ENCODE measurements at places on chromosomes 2 and 18.

DNA sequence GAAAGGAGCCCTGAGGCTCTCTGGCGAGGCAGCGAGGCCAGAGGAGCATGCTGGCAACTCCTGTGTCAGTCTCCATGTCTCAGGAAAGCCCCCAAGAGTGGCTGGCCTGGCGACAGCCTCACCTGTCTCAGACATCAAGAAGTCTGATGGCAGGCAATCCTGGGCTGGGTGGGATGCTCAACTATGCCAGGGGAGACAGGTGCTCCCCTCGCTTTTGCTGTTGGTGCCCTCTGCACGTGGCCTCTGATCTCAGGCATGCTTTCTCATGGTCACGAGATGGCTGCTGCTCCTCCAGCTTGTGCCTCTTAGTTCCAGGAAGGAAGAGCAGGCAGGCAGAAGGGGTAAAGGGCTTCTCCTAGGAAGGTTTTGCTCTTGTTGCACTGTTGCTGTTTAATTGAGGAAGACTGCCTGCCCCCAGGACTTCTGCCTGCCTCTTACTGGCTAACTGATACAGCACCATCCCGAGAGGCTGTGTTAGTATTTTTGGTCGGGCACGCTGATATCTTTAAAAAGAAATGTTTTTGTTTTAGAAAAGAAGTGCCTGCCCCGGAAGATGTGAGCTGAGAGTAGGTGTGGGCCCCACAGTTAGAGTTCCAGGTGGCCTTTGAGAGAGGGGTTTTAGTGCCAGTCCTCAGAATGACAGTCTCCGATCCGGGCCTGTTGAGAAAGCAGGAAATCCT, 344.8 kb upstream of the HS6ST1 start:
- DNase-seq, result no peak

DNA sequence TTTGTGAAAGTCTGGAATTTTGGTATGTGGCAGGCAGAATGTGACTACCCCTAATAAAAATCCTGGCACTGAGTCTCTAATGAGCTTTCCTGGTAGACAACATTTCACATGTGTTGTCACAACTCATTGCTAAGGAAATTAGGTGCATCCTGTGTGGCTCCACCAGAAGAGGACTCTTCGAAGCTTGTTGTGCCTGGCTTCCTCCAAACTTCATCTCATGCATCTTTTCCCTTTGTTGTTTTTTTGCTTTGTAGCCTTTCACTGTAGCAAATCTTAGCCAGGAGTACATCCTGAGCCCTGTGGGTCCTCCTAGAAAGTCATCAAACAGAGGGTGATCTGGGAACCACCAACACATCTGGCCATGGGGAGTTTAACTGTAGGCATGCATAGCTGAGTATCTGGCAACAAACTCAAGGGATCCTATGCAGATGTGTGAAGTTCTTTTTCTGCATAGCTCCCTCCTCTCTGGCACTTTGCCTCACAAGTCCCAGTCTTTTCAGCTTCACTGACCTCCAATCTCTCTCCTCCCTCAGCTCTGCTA, 42.1 kb upstream of the SERTAD2 start:
- DNase-seq, result no peak

DNA sequence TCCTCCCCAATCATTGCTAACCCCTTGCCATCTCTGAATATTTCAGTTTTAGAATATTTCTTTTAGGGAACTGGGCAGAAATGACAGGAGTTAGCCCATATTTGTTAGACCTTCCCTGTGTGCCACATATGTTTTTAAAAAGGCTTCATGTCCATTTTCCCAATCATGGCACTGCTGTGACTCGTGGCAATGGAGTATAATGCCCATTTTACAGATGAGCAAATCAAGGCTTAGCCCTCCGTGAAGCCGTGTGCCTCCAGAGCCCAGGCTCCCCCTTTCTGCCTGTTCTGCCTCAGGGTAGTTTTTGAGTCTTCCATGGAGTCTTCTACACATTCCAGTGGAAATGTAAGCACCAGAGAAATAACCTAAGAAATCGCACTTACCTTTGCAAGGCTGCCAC, 130.1 kb downstream of the KCTD1 start:
- DNase-seq, result no peak

DNA sequence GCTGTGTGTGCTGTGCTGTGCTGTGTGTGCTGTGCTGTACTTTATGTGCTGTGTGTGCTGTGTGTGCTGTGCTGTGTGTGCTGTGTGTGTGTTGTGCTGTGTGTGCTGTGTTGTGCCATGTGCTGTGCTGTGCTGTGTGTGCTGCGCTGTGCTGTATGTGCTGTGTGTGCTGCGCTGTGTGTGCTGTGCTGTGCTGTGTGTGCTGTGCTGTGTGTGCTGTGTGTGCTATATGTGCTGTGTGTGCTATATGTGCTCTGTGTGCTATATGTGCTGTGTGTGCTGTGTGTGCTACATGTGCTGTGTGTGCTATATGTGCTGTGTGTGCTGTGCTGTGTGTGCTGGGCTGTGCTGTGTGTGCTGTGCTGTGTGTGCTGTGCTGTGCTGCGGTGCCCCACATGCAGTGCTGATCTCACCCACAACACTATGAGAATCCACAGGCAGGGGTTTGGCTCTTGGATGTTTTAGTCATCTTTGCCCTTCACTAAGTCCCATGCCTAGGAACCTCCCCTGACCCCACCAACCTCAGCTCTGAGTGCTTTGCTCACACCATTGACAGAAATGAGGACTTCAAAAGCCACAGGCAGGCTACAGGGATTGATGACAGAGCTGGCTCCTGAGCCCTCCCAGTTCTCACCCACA, 30.5 kb upstream of the MAL start:
- DNase-seq, result no peak

DNA sequence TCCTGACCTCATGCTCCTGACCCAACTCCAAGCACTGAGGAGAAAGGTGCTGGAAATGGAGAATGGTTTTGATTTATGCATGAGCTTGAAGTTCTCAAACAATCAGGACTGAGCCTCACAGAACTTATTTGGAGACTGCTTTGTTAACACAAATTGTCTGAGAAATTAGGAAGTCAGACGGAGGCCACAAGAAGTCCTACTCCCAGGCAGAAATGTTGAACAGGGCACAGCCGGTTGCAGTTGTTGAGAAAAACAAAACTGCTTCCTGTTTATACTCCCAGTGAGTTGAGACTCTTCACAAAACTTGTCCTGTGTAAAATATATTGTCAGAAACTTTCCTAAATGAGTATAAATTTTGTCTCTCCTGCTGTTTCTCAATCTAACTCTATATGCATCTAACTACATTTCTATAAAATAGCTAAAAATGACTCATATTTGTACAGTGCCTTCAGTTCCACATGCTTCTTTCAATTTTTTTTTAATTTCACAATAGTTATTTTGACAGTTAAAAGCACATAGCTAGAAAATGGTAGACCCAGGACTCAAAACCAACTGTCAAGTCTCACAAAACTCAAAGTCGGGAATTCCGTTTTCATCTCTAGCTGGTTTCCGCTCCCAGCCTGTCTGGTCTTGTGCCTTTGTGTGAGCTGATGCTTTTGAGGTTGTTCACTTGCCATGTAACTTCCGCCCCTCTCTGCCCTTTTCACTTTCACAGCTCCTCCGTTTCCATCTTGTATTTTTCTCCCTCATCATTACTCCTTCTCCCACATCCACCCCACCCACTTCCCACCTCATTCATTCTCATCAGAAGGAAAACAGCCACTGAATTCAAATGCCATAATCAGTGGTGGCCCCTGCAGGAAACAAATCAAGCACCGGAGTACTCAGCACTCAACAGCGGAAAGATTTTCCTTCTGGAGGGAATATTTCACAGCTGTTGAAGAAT, 215.0 kb downstream of the SUCLG1 start:
- DNase-seq, result no peak

DNA sequence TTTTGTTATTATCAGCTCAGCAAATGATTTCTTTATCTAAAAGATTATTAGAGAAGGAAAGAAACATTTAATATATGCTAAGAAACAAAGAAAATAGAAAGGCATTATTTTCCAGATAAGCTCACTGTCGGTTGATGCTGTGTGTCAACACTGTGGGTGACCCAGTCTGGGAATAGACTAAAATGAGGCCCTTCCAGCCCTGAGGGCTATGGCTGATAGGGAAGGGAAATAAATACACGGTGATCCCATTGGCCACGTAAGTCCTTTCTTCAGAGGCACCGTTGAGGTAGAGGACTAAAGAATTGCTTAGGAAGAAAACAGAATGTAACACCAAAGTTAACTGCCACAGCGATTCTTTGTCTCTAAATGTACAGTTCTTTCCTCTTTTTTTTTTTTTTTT, 1.8 kb downstream of the ABCB11 start:
- no peak for DNase-seq

- no peak for DNase-seq
Observed at GRCh38 chr2:225040142-225040541, 2.1 kb downstream of the DOCK10 start.

GRCh38 chr2:12035029-12035720, 288.7 kb downstream of the LPIN1 start:
- DNase-seq, result no peak

DNA sequence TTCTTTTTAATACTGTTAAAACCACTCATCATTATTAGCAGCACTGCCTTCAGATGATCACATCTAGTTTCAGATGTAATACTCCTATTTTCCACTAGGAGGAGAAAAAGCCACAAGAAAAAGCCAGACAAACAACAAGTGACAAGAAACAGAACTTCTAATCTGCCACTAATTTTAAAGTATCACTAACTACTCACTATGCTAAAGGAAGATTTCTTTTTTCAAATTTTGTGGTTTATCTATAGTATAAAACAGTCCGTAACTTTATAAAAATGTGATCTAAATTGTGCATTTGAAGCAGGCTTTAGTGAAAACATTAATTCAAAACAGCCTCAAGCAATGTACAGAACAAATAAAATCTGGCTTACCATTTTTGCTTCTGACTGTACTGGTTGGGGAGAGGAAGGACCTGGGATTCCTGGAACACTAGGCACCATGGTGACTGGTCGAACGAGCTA, 56.8 kb downstream of the ATF2 start:
- DNase-seq, result no peak

DNA sequence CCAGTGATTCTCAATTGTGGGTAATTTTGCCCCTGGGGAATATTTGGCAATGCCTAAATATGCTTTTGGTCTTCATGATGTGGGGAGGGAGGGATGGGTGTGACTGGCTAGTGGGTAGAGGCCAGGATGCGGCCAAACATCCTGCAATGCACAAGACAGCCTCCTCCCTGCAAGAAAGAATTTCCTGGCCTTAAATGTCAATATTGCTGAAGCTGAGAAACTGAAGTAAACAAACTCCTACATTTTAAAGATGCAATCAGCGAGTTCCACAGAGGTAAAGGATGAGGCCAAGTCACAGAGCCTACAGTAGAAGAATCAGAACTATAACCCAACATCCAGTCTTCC, 272.9 kb upstream of the EPHA4 start:
- no peak for DNase-seq

DNA sequence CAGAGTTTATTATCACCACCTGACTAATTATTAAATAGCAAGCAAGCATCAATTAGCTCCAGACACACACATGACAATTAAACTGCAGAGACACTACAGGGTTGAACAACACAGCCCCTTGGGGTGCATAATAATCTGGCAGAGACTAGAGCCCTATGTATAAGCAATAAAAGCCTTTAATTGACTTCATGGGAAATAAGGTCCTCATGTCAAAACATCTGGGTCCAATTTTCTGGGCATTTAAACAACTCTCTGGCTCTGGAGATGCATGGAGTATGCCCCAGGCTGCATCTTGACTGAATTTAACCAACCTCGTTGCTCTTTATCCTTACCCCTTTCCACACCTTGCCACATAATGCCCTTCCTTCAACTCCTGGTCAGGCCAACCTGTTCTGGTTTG, 270.7 kb upstream of the THUMPD2 start:
- DNase-seq, result no peak

GRCh38 chr18:45332871-45333270, 282.4 kb upstream of the SLC14A2 start:
- no peak for DNase-seq

- DNase-seq, result no peak
Observed at GRCh38 chr2:229884775-229885699, 36.8 kb downstream of the TRIP12 start.

- no peak for DNase-seq
Observed at GRCh38 chr2:226554701-226555100, 244.9 kb downstream of the IRS1 start.

DNA sequence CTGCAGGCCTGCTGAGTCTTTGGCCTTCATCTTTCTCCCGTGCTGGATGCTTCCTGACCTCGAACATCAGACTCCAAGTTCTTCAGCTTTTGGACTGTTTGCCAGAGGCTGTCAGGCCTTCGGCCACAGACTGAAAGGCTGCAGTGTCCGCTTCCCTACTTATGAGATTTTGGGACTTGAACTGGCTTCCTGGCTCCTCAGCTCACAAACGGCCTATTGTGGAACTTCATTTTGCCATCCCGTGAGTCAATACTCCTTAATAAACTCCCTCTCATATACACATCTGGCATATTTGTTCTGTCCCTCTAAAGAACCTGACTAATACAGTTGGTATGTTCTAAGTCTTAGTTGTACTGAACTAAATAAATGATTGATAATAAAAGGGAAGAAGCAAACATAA, 702.8 kb upstream of the LINC00305 start:
- DNase-seq, result no peak

- no peak for DNase-seq
Observed at GRCh38 chr2:40480073-40480472, 28.2 kb upstream of the SLC8A1 start.

DNA sequence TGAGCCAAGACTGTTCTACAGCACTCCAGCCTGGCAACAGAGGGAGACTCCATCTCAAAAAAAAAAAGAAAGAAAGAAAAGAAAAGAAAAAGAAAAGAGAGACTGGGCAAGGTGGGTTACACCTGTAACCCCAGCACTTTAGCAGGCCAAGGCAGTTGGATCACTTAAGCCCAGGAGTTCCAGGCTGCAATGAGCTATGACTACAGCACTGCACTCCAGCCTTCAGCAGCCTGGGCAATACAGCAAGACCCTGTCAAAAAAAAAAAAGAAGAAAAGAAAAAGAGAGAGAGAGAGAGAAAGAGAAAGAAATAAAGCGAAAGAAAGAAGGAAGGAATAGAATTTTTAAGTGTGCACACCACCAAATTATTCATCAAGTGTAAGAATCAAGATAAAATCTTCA, 2.9 kb downstream of the SPIRE1 start:
- no peak for DNase-seq

GRCh38 chr2:54658564-54659071, 64.8 kb upstream of the EML6 start:
- no peak for DNase-seq

- no peak for DNase-seq
Observed at GRCh38 chr2:208036357-208036756, 11.0 kb upstream of the PLEKHM3 start.

GRCh38 chr18:77528872-77529271, 279.2 kb downstream of the GALR1 start:
- no peak for DNase-seq

All from stimulated activated CD4-positive, alpha-beta T cell treated with anti-CD3 and anti-CD28 coated beads, TNF-alpha, amount 100 ng/mL, for 1 hour (primary cell).